Endothelial cell (in vitro differentiated cells): ENCODE measurements at places on chromosomes 12 and 14.

DNA sequence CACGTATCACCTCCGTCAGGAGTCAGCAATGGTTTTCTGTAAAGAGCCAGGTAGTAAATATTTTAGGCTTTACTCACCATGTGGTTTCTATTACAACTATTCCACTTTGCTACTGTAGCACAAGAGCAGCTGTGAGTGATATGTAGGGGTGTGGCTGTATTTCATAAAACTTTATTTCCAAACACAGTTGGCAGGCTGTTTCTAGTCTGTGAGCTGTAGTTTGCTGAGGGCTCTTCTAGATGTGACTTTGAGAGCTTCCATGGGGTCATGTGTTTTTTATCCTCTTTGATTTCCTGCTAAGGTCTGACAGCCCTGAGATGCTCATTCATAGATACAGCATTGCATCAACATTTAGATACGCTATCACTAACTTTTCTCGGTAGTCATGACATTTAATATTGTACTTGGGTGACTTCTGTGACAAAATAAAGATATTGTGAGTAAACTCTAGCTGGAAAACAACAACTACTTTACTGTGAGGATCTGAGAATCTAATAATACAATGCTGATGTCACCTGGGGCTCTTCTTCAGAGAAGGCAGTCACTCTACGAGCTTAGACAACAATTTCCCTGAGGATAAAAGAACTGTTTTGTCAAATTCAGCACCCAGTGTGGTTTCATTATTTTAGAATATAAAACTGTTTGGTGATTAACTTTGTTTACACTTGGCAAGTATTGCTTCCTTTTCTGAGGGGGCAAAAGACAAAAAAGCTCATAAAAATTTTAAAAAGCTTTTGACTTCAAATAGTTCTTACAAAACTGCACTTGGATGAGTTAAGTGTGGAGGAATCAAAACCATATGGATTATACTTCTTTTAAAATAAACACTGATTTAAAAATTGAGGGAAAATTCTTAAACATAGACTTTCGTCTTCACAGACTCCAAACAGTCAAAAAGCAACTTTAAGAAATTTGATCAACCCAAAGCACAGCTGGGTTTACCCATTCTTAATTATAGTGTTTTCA lies 231.2 kb upstream of the DCN start:
- DNase-seq, result no peak

- no peak for DNase-seq
Measured at GRCh38 chr12:128316973-128317526, 50.1 kb downstream of the TMEM132C start.

- no peak for DNase-seq
Measured at GRCh38 chr14:50357753-50358395, 38.8 kb downstream of the CDKL1 start.

- DNase-seq, result no peak
Measured at GRCh38 chr14:88424573-88424972, 39.1 kb downstream of the SPATA7 start.

- no peak for DNase-seq
Measured at GRCh38 chr12:105819549-105819948, 319.2 kb downstream of the NUAK1 start.

DNA sequence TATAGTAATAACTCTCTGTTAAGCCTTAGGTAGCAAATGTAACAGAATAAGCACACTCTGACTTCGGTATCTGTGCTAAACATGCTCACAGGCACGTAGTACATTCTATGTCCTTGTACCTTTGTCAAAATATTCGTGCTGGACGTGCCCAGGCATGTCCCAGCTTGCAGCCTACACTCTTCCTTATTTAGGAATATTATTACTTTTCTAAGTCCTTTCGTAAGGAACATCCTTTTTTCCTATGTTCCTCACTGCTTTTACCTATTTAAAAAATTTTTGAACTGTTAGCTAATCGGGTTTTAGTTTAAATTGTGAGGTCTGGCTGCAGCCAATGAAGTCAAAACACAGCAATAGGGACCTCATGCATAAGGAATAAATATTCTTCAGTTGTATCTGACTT lies 24.1 kb upstream of the UBC start:
- no peak for DNase-seq

DNA sequence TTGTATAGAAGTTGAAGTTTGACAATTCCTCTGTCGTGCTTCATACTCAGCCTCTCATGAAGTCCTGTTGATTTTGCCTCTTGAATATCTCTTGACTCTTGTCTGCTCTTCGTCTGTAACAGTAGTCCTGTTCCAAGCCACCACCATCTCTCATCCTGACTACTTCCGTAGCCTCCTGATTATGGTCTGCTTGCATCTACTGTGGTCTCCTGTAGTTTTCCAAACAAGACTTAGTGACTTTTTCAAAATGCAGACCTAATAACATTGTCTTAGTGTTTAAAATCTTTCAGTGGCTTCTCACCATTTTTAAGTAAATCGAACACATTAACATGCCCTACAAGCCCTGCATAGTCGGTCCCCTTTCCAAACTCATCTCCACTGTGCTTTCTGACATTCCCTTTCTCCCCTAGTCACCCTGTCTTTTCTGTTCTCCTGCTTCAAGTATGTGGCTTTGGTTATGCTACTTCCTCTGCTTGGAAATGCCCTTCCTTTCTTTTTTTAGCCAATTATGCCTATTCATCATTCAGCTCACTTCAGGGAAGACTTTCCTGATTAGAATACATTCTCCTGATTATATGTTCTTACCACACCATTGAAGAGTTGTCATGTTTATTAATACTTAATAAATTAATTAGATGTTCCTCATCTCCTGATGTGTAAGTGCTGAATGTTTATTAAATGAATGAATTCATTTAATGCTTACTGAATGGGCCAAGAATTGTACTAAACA lies 2.0 kb downstream of the SCYL2 start:
- no peak for DNase-seq

DNA sequence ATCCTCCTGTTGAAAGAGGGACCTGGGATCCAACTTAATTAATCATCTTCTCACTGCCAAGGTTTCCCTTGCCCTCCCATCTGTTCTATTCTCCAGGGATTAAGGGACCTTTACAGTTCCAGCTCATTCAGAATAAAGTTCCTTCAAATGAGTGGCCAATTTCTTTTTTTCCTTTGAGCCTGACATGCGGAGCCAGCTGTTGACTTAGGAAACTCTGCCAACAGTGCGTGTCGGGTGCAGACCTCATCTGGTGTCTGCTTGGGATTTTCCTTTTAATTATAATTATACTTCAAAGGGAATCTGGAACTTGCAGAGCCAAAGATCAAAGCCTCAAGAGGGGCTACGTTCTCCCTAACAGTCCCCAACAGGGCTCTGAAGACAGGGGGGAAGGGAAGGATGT lies 64.8 kb downstream of the CCDC60 start:
- DNase-seq, result no peak

DNA sequence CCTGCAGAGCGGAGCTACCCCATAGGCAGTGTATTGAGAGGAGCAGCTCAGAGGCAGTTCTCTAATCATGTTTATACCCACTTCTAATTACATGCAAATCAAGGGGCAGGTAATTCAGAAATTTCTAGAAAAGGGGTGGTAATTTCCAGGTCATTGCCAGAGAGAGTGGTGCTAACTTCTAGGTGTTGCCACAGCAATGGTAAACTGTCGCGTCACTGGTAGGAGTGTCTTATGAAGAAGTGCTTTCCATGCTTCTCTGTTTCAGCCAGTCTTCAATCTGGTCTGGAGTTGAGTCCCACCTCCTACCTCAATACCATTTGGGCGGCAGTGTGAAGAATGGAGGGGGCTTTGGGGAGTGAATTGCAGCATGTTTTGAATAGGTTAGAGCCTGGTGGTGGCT lies 8.5 kb upstream of the AMN1 start:
- no peak for DNase-seq

- DNase-seq, result no peak
Measured at GRCh38 chr12:6266971-6267721, 43.3 kb upstream of the PLEKHG6 start.

DNA sequence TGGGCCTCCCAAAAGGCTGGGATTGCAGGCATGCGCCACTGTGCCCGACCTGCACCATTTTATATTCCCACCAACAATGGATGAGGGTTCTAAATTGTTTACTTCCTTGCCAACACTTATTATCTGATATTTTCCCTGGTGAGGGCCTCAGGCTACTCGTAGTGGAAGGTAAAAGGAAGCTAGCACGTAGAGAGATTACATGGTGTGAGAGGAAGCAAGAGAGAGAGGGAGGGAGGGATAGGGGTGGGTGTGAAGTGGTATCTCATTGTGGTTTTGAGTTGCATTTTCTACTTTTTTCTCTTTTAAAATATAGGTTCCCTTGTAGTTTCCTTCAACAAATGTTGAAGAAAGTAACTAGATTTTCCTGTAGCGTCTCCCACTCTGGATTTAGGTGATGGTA lies 30.9 kb downstream of the MYO1H start:
- no peak for DNase-seq

GRCh38 chr12:33180918-33181317 lies 258.7 kb downstream of the SYT10 start:
- no peak for DNase-seq

- peak; percentile 69 for DNase-seq
Measured at GRCh38 chr12:121579981-121580868, 598 bp downstream of the KDM2B start.

DNA sequence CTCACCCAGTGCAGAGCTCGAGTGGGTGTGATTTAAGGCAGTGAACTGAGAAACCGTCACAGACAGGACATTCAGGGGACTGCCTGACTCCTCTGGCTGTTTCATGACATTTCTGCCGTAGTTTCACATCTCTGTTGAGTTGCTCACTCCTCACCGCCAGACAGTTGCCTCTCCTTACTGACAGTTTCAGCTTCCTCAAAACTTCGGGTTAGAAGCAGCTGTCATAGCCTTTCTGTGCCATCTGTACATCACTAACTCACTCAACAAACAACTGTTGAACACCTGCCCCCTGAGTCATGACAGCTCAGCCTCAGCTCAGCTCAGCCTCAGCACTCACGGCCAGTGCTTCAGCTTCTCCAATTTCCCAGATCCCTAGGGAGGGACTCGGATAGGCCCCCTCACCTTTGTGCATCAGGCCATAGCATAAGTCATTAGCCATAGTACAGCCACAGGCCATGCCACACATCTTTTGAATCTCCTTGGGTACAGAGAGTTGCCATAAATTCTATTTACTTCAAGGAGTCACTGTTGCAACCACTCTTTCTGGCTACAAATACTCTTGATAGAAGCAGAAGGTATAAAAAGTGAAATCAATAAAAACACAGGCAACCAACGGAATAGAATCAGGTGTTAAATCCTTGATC lies 6.2 kb upstream of the SLC15A4 start:
- no peak for DNase-seq

- no peak for DNase-seq
Measured at GRCh38 chr14:101873991-101874390, 90.4 kb upstream of the DYNC1H1 start.

GRCh38 chr12:122155705-122156104 lies 18.3 kb downstream of the IL31 start:
- DNase-seq, result no peak

DNA sequence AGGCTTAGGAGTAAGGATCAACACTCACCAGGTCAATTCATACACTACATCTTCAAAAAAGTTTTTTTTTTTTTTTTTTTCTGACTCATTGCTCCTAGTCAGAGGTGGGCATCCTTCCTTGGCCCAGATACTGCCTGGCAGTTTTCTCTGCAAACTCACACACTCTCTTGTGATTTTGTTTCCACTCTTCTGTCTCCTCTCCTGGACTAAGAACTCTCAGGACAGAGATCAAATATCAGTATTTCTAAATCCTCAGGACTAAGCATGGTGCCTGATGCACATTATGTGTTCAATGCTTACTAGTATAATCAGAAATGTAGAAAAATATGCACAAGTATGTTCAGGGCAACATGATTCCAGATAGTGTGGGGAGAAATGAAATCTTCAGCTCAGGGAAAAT lies 10.2 kb upstream of the PAH start:
- no peak for DNase-seq

- DNase-seq, result no peak
Measured at GRCh38 chr12:59874781-59875180, 279.0 kb downstream of the SLC16A7 start.

DNA sequence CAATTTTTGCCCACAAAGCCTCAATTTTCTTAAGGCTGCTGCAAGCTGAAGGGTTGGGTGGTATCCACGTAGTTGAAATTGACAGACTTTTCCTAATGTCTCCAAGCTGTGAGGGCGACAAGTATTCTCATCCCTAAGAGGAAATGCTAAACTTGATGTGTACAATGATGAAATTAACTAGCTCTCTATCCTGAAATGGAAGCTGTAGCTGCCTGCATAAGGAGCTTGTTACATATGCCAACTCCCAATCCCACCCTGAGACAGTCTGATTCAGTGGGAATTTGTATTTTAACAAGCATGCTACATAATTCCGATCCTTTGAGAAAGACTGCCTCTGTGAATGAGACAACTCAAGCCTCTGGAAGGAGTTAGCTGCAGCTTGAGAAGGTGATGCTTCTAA lies 45.7 kb upstream of the MDM1 start:
- DNase-seq, result no peak

GRCh38 chr12:121796855-121797751 lies 3.6 kb upstream of the RHOF start:
- peak; percentile 68 for DNase-seq

GRCh38 chr12:106914796-106915634 lies 40.7 kb upstream of the TMEM263 start:
- DNase-seq, result no peak

GRCh38 chr12:122422730-122423257 lies 325 bp upstream of the CLIP1 start:
- peak; percentile 23 for DNase-seq

DNA sequence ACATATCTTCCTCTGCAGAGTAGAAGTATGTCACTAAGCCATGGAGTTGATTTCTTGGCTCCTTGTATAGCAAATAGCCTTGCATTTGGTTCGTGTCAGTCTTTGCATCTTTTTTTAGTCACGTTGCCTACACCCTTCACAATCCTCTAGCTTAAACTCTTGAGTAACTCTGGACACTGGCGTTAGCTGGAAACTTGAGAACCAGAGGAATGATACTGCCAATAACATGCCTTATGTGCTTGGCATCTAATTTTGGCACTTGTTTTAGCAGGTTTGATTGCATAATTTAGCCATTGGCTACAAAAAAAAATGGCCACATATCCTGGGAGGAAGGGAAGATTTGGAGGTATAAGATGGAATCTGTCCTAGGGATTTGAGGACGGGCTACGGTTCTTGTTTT lies 136.2 kb downstream of the ETV6 start:
- DNase-seq, result no peak

DNA sequence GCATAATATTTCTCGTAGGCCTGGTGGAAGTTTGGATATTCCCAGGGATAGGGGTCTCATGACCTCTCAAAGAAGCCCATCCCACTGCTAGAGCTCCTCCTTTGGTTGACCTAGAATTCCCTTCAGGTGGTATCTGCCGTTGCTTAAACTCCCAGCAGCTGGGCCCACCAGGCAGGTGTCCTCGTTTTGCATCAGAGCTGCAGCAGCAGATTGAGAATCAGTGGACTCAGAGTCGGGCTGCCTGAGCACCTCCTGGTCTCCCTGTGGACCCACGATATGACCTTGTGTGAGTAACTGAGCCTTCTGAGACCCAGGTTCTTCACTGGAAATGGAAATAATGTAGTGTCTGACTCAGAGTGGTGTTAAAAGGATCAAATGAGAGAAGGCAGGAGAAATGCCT lies 132.7 kb downstream of the PAPOLA start:
- no peak for DNase-seq
